ENCODE measurements at places on chromosomes 2 and 18.

DNA sequence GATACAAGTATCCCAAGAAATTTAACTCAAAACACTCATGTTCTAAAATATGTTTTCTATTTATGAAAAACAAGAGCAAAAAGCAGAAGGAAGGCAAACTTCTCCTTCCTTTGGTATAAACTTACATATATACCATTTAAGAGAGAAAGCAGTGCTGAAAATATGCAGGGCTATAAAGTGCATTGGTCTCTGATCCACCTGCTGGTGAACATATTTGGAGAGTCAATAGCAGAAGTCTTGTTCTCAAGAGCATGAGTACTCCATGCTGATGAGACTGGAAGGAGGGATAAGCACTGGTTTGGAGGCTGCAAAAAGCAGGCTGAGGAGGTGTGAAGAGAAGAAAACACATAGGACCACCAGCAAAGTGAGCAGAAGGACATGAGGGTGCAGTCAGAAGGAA is 391.2 kb downstream of the STK39 start:
- no peak overlapping the region for H3K4me3 ChIP-seq
- no peak overlapping the region for H3K27ac ChIP-seq
- H3K27me3 ChIP-seq = no peaks in the 10 kb centered on the region

DNA sequence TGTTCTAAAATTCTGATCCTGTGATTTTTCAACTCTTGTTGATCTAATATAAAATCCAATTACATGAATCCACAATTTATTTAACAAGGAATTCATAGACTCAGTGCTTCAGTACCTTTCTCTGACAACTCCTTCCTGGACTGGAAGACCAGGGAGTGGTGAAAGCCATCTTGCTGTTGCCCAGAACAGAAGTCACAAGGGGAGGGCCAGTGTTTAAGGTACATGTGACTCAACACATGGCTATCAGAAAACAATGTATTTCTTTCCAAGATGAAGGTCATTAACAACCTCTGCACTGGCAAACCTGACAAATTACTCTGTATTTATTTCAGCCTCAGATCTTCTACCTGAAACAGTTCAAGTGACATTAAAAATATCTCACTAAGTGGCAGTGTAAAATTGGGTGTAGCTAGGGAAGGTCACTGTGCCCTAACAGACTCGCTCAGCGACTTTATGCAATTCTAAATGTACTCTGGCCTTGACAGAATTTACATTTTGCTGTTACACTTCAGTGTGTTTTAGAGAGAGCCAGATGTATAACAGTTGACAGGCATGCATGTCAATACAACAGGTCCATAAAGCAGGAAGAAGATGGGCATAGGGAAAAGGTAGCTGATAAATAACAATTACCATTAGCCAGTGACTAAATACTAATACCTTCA is 75.4 kb downstream of the NCKAP5 start:
- no peaks in the 10 kb centered on the region for H3K36me3 ChIP-seq
- H3K27ac ChIP-seq = no peak overlapping the region
- H3K4me3 ChIP-seq = no peak overlapping the region

- H3K27ac ChIP-seq = no peak overlapping the region
- no peaks in the 10 kb centered on the region for H3K27me3 ChIP-seq
- H3K4me1 ChIP-seq = no peaks in the 10 kb centered on the region
These were observed 500.5 kb downstream of the TSN start for GRCh38 chr2:122255924-122256323.

GRCh38 chr2:19272039-19272438 is 86.4 kb downstream of the OSR1 start:
- no peak for DNase-seq
- no peak overlapping the region for H3K4me3 ChIP-seq
- H3K36me3 ChIP-seq = no peaks in the 10 kb centered on the region
- H3K27ac ChIP-seq = no peak overlapping the region
- H3K4me1 ChIP-seq = no peaks in the 10 kb centered on the region

GRCh38 chr2:180571559-180571958 is 408.8 kb upstream of the UBE2E3 start:
- H3K27ac ChIP-seq = no peak overlapping the region
- no peak for DNase-seq
- no peaks in the 10 kb centered on the region for H3K36me3 ChIP-seq
- no peaks in the 10 kb centered on the region for H3K27me3 ChIP-seq
- H3K4me1 ChIP-seq = no peaks in the 10 kb centered on the region
- H3K4me3 ChIP-seq = no peak overlapping the region

DNA sequence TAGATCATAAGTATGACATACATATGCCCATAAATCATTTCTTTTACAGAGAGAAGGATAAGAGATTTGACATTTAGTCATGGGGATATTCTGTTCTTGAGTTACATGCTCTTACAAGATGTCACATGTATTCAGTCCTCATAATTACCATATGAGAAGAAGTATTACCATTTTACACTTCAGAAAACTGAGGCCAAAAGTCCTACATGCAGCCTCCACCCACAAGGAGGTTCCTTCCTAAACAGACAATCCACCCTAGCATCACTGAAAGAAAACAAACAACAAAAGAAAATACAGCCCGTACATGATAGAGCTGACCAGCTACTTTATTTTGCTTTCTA is 335.1 kb downstream of the SETBP1 start:
- no peaks in the 10 kb centered on the region for H3K27me3 ChIP-seq
- peaks cover 17% of the 10 kb centered on the region for H3K4me1 ChIP-seq
- no peaks in the 10 kb centered on the region for H3K36me3 ChIP-seq
- H3K4me3 ChIP-seq = peak overlapping the region; percentile 59
- no peak for DNase-seq

DNA sequence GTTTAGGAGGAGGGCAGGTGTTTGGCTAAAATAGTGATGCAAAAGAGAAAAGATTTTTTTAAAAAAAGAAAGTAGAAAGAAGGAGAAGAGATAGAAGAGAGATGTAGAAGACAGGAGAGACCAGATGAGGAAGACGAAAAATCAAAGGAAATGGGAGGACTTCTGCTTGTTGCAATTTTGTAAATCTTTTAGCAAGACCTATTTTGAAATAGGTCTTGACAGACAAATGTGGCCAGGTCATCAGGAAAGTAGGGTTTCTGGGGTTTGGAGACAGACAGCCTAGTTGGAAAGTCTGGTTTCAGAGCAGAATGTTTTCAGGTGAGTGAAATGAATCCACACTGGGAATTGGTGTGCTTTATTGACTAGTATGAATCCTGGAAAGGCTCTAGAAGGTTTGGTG is 104.5 kb upstream of the CAVIN2 start:
- no peak overlapping the region for H3K4me3 ChIP-seq
- H3K27me3 ChIP-seq = no peaks in the 10 kb centered on the region
- H3K27ac ChIP-seq = no peak overlapping the region

DNA sequence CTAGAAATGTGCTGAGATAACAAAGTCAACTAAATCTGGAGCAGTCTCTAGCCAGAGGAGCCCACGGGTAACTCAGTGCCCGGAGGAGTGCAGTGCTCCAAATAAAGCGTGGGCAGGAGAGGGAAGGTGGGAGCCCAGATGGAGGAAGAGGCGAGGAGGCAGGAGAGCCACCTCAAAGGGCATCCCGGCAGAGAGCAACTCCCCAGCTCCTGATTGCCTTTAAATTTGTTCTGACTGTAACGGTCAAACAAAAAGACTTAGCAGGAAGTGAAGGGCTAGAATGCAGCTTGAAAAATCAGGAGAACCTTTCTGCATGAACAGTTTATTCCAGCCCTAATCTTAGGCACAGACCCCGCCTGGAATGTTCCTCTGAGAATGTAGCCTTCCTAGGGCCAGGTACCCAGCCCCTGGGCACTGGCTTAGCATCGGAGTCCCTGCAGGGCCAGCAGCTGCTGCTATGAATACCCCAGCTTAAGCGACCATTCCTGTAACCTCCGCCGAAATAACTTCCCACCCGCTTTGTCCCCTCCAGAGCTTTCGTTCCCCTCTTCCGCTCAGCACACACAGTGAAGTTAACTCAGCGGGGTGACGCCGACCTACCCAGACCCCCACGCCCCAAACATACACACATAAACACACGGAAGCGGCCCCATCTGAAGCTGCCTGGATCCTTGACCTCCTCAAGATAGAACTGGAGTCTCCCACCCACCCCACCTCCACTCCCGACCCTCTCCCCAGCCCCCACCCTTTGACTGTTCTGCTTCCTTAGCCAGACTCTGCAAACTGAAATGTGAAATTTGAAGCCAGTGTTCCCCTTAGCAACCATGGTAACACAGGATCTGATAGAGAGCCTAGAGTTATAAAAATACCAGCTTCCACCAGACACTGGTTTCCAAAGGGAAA is 123.2 kb downstream of the SMAD7 start:
- peak overlapping the region; percentile 48 for H3K27ac ChIP-seq
- peak; percentile 42 for DNase-seq
- H3K27me3 ChIP-seq = no peaks in the 10 kb centered on the region
- peak overlapping the region; percentile 22 for H3K4me3 ChIP-seq
- peaks cover 4% of the 10 kb centered on the region for H3K4me1 ChIP-seq
- H3K36me3 ChIP-seq = no peaks in the 10 kb centered on the region

GRCh38 chr2:27223416-27223815 is 6.2 kb downstream of the CAD start:
- no peak overlapping the region for H3K27ac ChIP-seq
- H3K4me3 ChIP-seq = no peak overlapping the region
- no peaks in the 10 kb centered on the region for H3K27me3 ChIP-seq
- H3K4me1 ChIP-seq = no peaks in the 10 kb centered on the region

DNA sequence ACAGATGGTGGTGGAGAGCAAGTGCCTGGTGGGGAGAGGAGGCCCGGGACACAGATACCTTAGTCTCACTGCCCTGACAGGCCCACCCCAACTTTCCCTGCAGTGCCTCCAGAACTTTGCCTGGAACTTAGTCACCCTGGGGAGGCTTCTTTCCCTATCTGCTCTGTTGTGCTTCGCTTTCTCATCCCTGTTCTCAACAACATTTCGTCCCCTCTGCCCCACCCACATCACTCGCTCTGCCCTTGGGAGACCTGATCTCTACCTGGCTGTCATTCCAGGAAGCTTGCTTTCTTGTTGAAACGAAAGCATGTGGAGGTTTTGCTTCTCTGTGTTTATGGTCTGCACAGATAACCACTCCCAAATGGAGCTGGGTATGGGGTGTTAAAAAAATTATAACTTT is 93.8 kb downstream of the PRKCE start:
- peak overlapping the region; percentile 46 for H3K27ac ChIP-seq
- H3K4me1 ChIP-seq = no peaks in the 10 kb centered on the region
- H3K27me3 ChIP-seq = no peaks in the 10 kb centered on the region
- no peak for DNase-seq
- no peak overlapping the region for H3K4me3 ChIP-seq

DNA sequence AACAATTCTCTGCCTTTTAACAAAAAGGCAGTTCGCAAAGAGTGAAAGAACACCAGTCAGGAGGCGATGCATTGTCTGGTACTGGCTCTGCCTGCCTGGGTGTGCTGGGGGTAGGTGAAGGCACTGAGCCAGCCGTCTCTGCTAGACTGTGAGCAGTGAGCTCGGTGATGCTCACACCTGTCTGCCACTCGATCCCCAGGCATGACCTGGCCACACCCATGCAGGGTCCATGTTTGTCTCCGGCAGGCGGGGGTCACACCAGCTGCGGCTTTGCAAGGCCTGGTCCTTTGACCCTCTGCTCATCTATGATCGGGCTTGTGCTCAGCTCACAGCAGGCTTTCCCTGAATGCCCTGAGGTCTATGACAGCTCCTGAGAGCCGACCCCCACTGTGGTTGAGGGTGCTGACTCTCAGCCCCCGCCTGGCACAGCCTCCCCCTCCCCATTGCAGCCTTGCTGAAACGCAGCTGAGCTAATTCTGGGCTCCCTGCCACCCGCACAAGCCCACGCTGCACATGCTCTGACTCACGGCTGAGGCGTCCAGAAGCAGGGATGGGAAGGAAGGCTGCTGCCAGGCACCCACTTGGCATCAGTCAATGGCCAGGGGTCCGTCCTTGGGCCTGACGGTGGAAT is 23.7 kb downstream of the CRACDL start:
- no peak overlapping the region for H3K27ac ChIP-seq
- H3K4me1 ChIP-seq = peaks cover 4% of the 10 kb centered on the region
- peak; percentile 41 for DNase-seq
- H3K27me3 ChIP-seq = no peaks in the 10 kb centered on the region
- H3K4me3 ChIP-seq = no peak overlapping the region

DNA sequence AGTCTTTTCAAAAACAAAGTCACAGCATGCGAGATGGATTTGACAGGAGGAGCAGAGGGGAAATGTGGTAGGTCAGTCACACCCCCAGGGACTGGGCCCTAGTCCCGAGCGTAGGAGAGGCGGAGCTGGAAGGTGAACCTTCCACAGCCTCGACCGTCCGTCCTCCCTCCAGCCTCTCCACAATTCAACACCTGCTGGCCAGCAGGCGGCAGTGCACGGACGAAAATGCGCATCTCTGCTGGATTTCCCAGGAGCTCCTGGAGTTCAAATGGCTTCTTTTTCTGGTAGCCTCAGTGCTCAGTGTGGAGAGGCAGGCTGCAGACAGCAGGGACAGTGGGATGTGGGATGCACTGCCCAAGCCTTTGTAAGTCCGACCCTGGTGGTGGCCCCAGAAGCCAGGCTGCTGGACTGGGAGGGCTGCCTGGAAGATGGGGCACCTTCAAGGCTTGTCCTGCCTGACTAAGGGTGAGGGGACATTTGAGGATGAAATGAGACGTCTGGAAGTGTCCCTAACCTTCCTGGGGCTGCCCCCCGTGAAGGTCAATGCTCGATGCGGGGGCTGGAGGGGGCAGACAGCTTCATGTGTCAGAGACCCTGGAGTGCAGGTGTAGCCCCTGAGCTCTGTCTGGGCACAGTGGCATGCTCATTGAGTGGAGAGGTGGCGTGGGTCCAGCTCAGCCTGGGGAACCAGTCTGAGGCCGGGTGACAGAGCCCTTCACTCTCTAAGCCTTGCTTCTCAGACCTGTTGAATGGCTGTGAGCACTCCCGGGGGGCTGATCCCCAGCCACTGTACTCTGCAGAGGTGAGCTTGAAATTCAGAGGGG is 189.5 kb downstream of the TFCP2L1 start:
- no peak overlapping the region for H3K4me3 ChIP-seq
- no peak overlapping the region for H3K27ac ChIP-seq
- no peaks in the 10 kb centered on the region for H3K27me3 ChIP-seq
- H3K4me1 ChIP-seq = no peaks in the 10 kb centered on the region
- H3K36me3 ChIP-seq = no peaks in the 10 kb centered on the region
- DNase-seq = peak; percentile 60

- no peaks in the 10 kb centered on the region for H3K36me3 ChIP-seq
- H3K27ac ChIP-seq = no peak overlapping the region
- no peaks in the 10 kb centered on the region for H3K27me3 ChIP-seq
- DNase-seq = no peak
- no peak overlapping the region for H3K4me3 ChIP-seq
- H3K4me1 ChIP-seq = no peaks in the 10 kb centered on the region
These were observed 165.5 kb downstream of the TPGS2 start for GRCh38 chr18:36663312-36663711.

Measured in breast epithelium (tissue), 4 donors.